Activated CD4-positive, alpha-beta T cell treated with anti-CD3 and anti-CD28 coated beads, Interleukin-2, amount 50 U/mL, for 1 hour (primary cell): ENCODE measurements at places on chromosomes 2 and 18.

- no peak for DNase-seq
Observed at GRCh38 chr2:12965540-12966269, 249.0 kb downstream of the TRIB2 start.

DNA sequence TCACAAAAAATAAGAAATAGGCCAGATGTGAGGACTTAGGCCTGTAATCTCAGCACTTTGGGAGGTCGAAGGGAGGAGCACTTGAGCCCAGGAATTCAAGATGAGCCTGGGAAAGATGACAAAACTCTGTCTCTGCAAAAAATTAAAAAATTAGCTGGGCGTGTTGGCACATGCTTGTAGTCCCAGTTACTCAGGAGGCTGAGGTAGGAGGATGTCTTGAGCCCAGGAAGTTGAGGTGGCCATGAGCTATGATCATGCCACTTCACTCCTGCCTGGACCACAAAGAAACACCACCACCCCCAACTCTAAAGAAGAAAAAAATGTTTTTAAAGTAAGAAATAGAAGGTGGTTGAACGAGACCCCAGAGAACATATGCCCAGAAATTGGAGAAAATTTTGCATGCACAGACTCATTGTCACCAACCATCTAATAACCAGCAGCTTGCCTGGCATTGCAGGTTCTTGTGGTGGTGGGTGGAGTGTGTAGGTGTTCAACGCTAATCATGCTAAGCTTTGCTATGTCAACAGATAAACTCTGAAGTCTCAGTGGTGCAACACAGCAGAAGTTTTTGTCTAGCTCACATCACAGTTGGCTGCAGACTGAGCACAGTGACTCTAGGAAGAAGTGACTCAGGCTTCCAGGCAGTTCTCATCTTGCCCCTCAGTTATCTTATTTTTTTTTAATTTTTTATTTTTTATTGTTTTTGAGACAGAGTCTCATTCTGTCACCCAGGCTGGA lies 18.6 kb downstream of the ARL4C start:
- no peak for DNase-seq

DNA sequence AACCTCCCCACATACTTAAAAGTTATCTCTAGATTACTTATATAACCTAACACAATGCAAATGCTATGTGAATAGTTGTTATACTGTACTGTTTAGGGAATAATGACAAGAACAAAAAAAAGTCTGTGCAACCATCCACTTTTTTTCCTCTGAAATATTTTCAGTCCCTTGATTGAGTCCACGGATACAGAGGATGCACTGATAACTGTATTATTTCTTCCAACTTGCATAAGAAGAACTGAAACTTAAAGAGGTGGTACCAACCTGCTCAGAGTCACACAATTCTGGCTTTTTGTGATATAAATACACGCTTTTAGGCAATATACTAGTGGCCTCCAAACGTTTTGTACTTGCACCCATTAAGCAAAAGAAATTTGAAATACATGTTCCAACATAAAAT lies 1.4 kb downstream of the SMC6 start:
- no peak for DNase-seq

DNA sequence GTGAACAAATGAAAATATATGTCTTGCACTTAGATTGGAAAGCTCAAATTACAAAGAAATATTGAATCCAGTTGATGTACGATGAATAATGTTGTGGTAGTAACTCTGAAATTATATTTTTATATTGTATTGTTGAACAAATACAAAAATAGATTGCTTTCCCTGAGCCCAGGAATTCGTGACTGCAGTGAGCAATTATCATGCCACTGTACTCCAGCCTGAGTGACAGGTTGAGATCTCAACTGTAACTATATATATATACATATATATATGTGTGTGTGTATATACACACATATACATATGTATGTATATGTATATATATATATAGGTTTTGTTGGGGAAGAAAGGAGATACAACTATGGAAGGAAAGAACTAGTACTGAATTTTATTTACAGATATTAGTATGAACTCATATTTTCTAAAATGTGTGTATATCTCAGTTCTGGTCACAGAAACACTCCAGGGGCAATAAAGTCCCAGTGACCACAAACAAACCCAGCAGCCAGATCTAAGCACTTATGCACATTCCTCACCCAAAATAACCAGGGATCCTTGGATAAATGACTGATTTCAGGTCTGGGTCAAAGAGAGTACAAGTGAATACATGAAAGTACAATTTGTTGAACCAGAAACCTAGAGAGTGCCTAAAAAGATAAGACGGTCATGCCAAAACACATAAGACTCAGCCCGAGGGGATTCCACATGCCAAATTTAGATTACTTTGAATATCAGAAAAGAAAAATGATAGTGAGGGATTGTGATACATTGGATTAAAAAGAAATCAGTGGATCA lies 146.3 kb downstream of the TMX3 start:
- DNase-seq, result no peak

DNA sequence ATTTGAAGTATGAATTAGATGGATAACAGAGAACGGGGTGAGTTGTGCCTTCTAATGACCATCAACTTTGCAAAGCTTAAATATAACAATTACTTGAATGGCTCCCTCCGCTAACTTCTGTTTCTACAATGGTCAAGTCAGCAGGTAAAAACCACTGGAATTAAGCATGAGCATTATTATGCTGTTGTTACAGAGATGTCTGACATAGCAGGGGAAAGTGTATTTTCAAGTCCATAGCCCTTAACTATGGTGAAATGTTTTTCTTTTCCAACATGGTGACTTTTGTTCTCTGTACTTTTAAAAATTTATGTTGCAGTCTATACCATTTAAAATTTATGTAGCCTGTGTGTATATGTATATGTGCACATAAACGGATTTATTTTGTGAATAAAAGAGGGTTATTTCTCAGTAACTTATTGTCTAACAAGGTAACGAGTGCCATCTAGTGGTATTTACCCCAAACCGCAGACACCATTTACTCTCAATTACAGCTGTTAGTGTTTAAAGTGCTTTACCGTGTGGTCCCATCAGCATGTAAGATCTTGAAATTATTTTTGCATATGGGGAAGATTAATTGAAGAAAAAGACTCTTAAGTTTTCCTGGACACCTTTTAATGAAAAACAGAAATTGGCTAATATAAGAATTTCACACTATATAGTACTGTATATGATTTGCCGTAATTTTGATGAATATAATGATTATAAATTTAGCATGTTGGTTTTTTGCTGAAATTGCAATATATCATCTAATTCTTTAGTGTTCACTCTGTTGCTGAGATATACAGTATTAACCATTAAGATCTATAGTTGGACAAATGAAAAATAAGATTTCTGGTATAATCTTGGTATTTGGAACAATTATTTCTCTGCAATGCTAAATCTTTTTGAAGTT lies 78.2 kb downstream of the UBE2E3 start:
- DNase-seq, result peak; percentile 27

DNA sequence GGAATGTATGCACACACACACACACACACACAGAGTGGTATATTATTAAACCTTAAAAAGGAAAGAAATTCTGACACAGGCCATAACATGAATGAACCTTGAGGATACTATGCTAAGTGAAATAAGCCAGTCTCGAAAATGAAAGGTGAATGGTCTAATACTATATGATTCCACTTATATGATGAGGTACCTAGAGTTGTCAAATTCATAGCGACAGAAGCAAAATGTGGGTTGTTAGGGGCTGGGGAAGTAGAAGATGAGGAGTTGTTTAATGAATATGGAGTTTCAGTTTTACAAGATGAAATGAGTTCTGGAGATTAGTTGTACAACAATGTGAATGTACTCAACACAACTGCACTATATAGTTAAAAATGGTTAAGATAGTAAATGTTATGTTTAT lies 118.1 kb downstream of the ABCA12 start:
- no peak for DNase-seq

DNA sequence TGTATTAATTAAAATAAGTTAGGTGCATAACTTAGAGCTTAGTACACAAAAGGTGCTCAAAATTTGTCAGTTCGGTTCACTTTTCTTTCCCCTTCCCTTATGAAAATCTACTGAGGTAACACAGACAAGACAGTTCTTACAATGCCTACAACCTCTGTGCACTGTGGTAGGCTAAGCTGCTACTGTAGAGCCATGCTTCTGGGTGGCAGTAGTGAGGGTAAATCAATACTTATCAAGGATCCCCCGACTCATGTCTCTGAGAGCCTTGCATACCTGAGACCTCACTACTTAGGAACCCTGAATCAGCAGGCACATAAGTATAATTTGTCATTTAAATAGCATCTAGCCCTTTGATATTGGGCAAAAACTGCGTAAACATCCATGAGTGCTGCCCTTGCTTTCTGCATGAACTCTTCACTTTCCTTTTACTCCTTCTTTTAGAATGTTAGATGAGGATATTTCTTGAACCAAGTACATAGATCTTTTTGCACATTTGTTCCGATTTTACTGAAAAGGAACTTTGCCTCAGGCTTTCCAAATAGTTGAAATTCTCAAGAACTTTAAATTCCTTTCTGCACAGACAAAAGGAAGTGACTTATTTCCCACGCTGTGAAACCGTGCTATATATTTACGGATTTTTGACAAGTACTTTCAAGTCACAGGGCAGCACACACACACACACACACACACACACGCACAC lies 234.4 kb downstream of the TRIB2 start:
- no peak for DNase-seq

DNA sequence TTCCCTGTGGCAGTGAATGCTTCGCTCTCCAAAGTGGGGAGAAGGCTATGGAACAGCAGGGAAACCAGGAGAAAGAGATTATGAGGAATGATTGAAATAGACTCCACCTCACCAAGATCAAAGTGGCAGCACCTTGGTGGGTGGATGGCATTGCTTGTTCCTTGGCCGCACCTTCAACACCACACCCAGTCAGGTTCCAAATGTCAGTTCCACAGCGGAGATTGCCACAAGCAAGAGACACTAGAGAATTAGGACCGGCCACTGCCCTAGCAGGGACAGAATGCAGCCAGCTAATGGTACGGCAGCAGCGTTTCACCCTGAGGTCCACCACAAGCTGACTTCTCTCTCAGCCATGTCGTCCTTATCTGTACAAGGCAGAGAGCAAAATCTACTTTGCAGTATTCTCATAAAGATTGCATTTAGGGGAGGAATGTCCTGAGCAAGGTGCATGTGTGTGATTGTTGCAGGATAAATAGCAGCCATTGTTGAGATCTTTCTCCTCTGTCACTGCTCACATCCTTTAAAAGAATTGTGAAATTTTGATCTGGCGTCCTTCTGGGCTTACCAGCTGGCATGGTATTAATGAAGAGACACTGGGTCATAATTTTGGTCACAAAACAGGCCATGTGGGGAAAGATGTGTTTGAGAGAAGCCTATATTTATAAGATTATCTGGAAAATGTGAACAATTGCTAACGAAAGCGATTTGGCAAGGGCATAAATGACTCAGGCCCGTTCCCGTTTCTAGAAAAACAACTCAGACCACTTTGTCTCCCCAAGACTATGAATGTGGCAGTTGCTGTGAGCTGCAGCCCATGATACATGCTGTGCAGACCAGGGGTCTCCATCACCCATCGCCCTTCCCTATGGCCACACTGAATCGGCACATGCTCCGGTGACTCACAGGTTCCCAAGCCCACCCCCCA lies 228.6 kb upstream of the ID2 start:
- no peak for DNase-seq

DNA sequence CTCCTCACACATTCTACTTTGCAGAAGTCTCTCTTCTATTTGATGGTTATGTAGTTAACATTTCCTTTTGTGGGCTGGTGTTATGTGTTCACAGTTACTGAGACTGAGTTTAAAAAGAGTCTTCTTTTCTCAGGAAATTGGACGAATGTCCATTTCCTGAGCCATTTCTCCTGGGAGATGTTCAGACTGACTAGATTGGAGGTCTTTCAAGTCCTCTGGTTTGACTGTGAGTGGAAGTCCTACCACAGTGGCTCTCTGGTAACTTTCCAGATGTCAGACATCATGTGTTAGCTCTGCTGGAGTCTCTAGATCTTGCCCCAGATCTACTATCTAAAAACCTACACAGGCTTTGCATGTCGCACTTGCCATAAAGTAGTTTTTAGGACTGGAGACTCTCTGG lies 116.0 kb downstream of the GALR1 start:
- DNase-seq, result no peak

GRCh38 chr2:67399831-67400489 lies 2.8 kb downstream of the ETAA1 start:
- no peak for DNase-seq

GRCh38 chr18:26649193-26649543 lies 100.8 kb upstream of the KCTD1 start:
- no peak for DNase-seq
